Upper lobe of left lung (tissue), 6 donors: ENCODE measurements at places on chromosomes 16 and 17. TPM values are rescaled to one million over a fixed set of nuclear protein-coding genes. Genes with fewer than 3 reads are reported as not detected.

Gene SDR42E2
- total RNA-seq, result 0.59 TPM

- no peak for DNase-seq
Measured at GRCh38 chr16:84827131-84827574, 7.4 kb downstream of the CRISPLD2 start.

GRCh38 chr16:87636050-87636684 lies 33.9 kb downstream of the JPH3 start:
- peak; percentile 80 for DNase-seq

GRCh38 chr17:63976702-63977101 lies 4.0 kb upstream of the SCN4A start:
- no peak for DNase-seq

- DNase-seq, result no peak
Measured at GRCh38 chr16:64440005-64440404, 681.9 kb downstream of the CDH11 start.

DNA sequence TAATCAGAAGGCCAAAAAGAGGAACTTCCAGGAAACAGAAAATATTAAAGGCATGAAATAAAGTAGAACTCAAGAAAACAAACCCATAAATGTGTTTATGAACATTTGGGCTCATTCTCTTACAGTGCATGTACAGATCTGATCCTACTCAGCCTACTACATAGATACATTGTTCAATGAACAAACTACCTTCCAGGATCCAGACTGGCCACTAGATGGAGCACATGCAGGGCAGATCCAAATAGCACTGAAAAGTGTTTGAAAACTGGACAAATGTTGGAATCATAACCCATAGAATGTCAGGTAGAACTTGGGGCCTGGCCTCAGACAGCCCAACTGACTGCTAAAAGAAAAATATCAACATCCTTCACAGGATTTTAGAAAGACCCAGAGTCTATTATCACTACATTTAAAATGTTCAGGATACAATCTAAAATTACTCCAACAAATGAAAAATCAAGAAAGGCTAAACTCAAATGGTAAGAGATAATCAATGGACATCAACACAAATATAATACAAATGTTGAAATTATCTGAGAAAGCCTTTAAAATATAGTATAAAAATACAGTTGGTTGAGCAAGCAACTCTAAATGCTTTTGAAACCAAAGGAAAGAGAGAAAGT lies 122.4 kb upstream of the NUDT7 start:
- DNase-seq, result no peak

GRCh38 chr17:47698749-47699535 lies 5.0 kb downstream of the TBKBP1 start:
- DNase-seq, result peak; percentile 69

- DNase-seq, result no peak
Measured at GRCh38 chr17:33550261-33550660, 257.2 kb upstream of the ASIC2 start.

DNA sequence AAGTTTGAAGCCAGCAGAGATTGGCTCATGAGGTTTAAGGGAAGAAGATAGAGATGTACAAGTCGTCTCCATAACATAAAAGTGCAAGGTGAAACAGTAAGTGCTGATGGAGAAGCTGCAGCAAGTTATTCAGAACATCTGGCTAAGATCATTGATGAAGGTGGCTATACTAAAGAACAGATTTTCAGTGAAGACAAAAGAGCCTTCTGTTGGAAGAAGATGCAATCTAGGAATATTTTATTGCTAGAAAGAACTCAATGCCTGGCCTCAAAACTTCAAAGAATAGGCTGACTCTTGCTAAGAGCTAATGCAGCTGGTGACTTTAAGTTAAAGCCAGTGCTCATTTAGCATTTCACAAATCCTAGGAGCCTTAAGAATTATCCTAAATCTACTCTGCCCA lies 26.0 kb downstream of the CCL4 start:
- DNase-seq, result no peak
